T-cell (primary cell): ENCODE measurements at places on chromosomes 7 and 10.

- H3K27me3 ChIP-seq, result no peaks in the 10 kb centered on the region
- no peak overlapping the region for H3K27ac ChIP-seq
- H3K4me1 ChIP-seq, result no peaks in the 10 kb centered on the region
- no peak overlapping the region for H3K4me3 ChIP-seq
- H3K36me3 ChIP-seq, result no peaks in the 10 kb centered on the region
Measured at GRCh38 chr10:125264757-125265578, 104.6 kb upstream of the CTBP2 start.

- no peaks in the 10 kb centered on the region for H3K27me3 ChIP-seq
- no peaks in the 10 kb centered on the region for H3K36me3 ChIP-seq
- no peak overlapping the region for H3K27ac ChIP-seq
- H3K4me3 ChIP-seq, result no peak overlapping the region
- peaks cover 5% of the 10 kb centered on the region for H3K4me1 ChIP-seq
Measured at GRCh38 chr7:144391823-144392255, 11.7 kb downstream of the NOBOX start.

DNA sequence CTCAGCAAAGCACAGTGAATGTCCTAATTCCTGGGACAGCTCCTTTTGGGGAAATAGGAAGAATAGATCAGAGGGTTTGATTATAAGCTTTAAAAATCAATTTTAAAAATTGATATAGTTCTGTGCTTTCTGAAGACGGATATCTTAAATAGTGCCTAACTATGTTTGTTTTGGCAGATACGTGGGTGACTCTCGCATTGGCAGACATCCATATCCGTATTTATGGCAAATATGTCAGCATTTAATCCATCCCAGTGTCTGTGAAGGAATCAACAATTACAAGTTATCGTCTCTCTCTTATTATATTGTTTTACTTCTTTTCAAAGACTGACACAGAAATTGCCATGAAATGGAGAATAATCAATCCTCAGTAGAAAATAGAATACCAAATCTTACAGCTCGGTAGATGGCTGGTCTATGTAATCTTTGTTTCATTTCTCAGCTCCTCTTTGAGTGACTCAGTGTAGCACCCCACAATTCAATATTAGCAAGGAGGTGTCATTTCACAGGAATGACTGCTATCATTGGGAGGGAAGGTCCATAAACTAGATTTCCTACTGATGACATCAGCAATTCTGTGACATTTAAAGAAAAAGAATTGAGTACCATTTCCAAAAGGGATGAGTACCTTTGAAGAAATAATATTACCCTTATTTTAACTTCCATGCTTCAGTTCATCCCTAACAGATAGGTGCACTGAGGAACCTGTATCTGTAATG is 186.4 kb upstream of the NFE2L3 start:
- peaks cover 10% of the 10 kb centered on the region for H3K27me3 ChIP-seq
- no peaks in the 10 kb centered on the region for H3K36me3 ChIP-seq
- no peak overlapping the region for H3K27ac ChIP-seq
- no peak overlapping the region for H3K4me3 ChIP-seq
- H3K4me1 ChIP-seq, result no peaks in the 10 kb centered on the region

- peak overlapping the region; percentile 11 for H3K4me3 ChIP-seq
- no peak for DNase-seq
- no peaks in the 10 kb centered on the region for H3K36me3 ChIP-seq
- no peaks in the 10 kb centered on the region for H3K27me3 ChIP-seq
Measured at GRCh38 chr7:74306004-74306729, 17.0 kb downstream of the CLIP2 start.

DNA sequence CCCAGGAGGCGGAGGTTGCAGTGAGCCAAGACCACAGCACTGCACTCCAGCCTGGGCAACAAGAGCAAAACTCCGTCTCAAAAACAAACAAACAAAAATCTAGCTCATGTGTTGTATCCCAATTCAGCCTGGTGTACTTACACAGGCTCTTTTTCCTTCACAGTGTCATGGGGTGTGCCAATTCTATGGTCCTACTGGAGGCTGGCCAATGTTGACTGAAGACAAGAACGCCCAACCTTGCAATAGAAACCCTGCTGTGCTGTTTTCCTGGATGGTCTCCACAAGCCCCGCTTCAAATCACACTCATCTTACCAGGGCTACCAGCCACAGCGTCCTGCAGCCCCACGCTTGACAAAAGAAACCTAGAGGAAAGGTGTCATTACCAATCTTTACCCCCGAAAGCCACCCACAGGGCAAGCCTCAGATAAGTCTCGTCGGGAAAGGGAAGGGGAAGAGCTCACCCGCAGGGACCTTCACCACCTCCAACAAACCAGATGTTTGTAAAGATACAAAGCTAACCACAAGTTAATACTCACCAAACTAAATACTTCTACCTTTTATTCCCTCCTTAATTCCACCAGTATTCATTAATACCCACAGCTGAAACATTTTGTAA is 64.8 kb downstream of the TNS3 start:
- no peaks in the 10 kb centered on the region for H3K27me3 ChIP-seq
- H3K4me3 ChIP-seq, result no peak overlapping the region
- no peak overlapping the region for H3K27ac ChIP-seq
- no peaks in the 10 kb centered on the region for H3K36me3 ChIP-seq

DNA sequence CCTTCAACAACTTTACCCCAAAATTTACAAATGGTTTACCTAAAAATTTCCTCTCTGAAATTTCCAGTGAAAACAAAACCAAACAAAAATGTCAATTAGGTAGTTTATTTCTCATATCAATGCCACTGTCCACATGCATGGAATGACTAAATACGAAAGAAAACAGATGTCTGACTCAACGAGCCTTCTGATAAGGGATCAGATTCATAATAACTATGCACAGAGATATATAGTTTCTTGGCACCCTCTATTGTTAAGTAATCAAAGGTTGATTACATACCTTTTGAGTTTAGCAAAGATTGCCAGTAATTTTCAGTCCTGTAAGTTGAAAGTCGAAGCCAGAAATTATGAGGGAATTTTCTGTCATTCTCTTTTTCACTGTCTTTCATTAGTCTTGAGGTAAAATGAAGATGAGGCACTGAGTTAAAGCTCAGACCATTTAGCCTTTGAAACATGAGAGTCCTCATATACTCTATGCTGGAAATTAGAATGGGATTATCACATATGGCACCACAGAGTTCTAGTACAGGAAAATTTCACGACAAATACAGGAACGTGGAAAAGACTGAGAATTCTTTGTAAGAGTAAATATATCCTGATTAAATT is 519.1 kb upstream of the ANKRD30A start:
- no peaks in the 10 kb centered on the region for H3K27me3 ChIP-seq
- no peak overlapping the region for H3K27ac ChIP-seq
- no peaks in the 10 kb centered on the region for H3K4me1 ChIP-seq
- H3K4me3 ChIP-seq, result no peak overlapping the region

DNA sequence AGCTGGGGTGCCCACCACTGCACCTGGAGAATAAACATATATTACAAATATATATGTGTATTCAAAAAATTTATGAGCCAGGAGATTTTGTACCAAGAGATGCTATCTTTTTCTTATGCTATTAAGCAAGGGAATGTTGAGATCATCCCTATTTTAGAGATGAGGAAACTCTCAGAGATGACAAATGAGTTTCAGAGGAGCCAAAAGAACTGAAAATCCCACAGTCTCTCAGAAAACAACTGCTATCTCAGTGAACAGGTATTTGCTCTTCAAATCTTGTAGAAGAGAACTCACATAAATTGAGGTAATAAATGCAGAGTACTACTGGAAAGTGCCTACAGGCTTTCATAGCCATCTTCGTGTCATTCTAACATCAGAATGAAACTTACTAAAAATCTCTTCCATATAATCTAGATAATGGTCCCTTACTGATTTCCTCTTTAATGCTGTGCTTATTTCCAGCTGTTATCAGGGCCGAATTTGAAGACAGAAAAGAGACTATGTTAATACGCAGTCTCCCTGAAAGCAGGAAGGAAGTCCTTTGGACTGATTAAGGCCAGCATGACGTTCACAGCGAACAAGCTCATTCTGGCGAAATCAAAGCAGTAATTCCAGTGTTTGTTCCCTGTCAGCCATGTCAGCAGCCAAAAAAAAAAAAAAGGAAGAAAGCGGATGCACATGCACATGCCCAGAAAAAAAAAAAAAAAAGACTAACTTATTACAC is 29.4 kb upstream of the ANAPC16 start:
- peaks cover 9% of the 10 kb centered on the region for H3K36me3 ChIP-seq
- no peaks in the 10 kb centered on the region for H3K4me1 ChIP-seq
- no peak for DNase-seq
- H3K27me3 ChIP-seq, result no peaks in the 10 kb centered on the region
- no peak overlapping the region for H3K27ac ChIP-seq

DNA sequence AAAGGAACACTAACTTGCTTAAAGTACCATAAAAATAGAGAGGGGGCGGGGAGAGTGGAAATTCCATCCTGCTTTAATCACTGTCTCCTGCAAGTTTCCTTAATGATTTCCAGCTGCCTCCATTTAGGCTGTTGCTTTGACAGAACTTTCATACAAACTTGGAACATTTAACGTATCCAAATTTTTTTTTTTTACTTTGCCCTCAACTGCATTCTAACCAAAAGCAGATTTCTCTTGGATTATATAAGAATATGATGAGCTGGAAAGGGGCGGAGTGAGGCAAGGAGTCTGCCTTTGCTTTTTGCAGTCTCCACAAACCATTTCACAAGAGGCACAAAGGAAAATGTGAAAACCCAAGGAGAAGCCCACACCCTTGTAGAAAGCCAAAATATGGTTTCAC is 46.6 kb upstream of the COL1A2 start:
- no peaks in the 10 kb centered on the region for H3K27me3 ChIP-seq
- H3K27ac ChIP-seq, result no peak overlapping the region
- no peaks in the 10 kb centered on the region for H3K4me1 ChIP-seq
- no peak for DNase-seq
- no peak overlapping the region for H3K4me3 ChIP-seq
- H3K36me3 ChIP-seq, result no peaks in the 10 kb centered on the region
